Gastroesophageal sphincter (tissue), 4 donors: ENCODE measurements at places on chromosomes 12 and 14.

GRCh38 chr14:24634158-24634557 lies at the start of gene GZMB:
Gene GZMB (minus strand): TSS chr14:24634190. CDS start chr14:24634160, 30 bp downstream.
- ATAC-seq = no peak
- H3K27ac ChIP-seq = no peak within 1 kb of the TSS
- no peaks in the 10 kb centered on the region for H3K36me3 ChIP-seq
- no peak within 1 kb of the TSS for H3K4me3 ChIP-seq

GRCh38 chr14:52318062-52318461 lies 4.0 kb downstream of the PTGER2 start:
- peak overlapping the region; percentile 5 for H3K27ac ChIP-seq
- H3K36me3 ChIP-seq = no peaks in the 10 kb centered on the region
- H3K4me3 ChIP-seq = no peak overlapping the region
- ATAC-seq = no peak
- peaks cover 44% of the 10 kb centered on the region for H3K4me1 ChIP-seq

DNA sequence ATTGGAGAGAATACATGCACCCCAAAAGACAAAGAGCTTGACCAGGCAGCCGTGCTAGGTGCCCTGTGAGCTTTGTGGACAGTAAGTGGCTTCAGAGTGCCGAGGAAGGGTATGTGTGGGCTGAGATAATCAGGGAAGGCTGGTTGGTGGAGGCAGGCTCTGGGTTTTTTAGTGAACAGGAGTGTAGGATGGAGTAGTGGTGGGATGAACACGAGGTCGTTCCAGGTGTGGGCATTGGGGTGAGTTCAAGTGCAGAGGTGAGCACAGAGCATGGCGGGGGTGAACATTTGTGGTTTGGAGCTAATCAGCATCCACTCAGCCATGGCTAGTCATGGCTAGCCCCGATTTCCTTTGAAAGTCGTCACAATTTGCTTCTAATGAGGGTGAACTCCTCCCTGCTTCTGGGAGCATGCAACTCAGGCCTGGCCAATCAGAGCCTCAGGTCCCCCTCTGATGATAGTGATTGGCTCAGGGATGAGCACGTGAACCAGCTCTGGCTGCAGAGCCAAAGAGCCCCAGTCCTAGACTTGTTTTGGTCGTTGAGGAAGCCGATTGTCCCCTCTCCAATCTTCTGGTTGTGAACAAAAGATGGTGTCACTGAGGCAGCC lies 40.7 kb upstream of the TCL1B start:
- H3K27ac ChIP-seq = no peak overlapping the region
- H3K36me3 ChIP-seq = no peaks in the 10 kb centered on the region
- H3K4me3 ChIP-seq = no peak overlapping the region
- ATAC-seq = no peak
- no peaks in the 10 kb centered on the region for H3K4me1 ChIP-seq

- no peak for ATAC-seq
- peaks cover 4% of the 10 kb centered on the region for H3K4me1 ChIP-seq
- no peak overlapping the region for H3K27ac ChIP-seq
- no peaks in the 10 kb centered on the region for H3K36me3 ChIP-seq
Measured at GRCh38 chr12:57777367-57777766, 5.0 kb downstream of the EEF1AKMT3 start.

DNA sequence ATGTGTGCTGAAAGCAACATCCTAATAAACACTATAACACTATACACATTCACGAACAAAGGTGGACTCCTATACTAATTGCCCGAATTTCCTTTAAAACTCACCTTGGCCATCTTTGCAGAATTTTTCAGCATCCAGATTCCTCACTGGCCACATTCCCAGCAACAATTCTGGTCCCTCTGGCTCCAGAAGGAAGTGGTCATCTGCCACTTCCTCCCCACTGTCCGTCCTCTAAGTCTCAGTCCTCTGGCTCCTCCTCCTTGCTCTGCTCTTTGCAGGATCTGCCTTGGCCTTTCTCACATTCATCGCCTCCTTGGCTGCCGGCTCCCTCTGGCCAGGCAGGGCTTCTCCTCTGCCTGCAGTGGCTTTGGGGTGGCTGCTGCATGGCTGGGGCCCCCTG lies 426.0 kb downstream of the FUT8 start:
- H3K4me1 ChIP-seq = no peaks in the 10 kb centered on the region
- no peaks in the 10 kb centered on the region for H3K36me3 ChIP-seq
- no peaks in the 10 kb centered on the region for H3K27me3 ChIP-seq
- no peak for ATAC-seq

DNA sequence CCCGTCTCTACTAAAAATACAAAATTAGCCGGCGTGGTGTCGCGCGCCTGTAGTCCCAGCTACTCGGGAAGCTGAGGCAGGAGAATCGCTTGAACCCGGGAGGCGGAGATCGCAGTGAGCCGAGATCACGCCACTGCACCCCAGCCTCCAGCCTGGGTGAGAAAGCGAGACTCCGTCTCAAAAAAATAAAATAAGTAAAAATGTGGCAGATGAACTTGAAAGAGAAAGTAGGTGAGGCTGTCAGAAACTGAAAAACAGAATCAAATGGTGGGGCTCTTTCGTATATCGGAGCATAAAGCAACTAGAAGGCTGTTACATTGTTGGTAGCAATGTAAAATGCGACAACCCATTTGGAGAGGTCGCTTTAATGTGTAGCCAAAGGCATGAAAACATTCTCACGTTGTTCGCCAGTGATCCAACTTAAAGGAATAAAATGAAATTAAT lies 767 bp upstream of the CCNT1 start:
- peak overlapping the region; percentile 96 for H3K27ac ChIP-seq
- H3K36me3 ChIP-seq = peaks cover 25% of the 10 kb centered on the region
- no peaks in the 10 kb centered on the region for H3K27me3 ChIP-seq
- no peaks in the 10 kb centered on the region for H3K4me1 ChIP-seq

- no peak for ATAC-seq
- no peaks in the 10 kb centered on the region for H3K27me3 ChIP-seq
- no peak overlapping the region for H3K27ac ChIP-seq
- no peak overlapping the region for H3K4me3 ChIP-seq
- no peaks in the 10 kb centered on the region for H3K36me3 ChIP-seq
Measured at GRCh38 chr14:57735276-57735675, 130.6 kb downstream of the SLC35F4 start.

DNA sequence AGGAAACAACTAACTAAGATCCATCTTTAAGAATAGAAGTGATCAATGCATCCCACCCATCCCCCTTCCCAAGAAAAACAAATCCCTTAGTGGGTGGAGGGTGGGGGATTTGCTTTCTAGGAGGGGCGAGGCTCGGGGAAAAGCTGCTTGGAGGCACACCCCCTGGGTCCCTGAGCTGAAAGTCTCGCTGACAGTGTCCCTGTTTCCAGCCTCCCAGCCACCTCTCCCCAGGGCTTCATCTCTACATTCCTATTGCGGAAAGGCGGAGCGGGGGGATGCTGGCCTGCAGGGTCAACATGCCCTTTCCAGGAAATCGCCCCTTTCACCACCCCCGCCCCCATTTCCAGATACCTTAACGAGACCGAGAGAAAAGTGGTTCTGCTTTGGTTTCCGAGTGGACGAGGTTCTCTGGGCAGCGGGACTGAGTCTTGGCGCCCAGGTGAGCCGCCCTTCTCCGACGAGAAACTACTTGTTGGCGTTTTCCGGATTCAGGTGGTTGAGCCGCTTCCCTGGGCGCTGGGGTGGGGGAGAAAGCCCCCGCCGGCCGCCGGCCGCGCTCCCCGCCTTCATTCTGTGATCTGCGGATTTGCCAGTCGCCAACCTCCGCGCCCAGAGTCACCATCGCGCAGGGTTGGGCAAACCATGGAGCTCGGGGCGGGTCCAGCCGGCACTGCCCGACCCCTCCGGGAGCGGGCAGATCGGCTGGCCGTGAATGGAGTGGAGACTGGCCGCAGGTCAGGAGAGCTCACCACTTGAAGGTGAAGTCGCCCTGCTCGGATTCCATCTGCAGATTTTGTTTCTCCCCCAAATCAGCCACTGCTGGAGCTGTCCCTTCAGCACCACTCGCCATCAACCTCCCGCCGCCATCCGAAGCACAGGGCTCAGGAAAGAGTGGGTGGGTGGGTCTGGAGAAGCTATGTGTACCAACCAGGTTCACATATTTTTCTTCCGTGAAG lies 505 bp downstream of the KCNC2 start:
- no peaks in the 10 kb centered on the region for H3K36me3 ChIP-seq
- no peak overlapping the region for H3K4me3 ChIP-seq
- no peak overlapping the region for H3K27ac ChIP-seq
- no peak for ATAC-seq

GRCh38 chr12:5756338-5756842 lies 188.7 kb downstream of the ANO2 start:
- no peak overlapping the region for H3K27ac ChIP-seq
- no peak overlapping the region for H3K4me3 ChIP-seq
- peaks cover 25% of the 10 kb centered on the region for H3K27me3 ChIP-seq
- H3K36me3 ChIP-seq = no peaks in the 10 kb centered on the region

GRCh38 chr12:30757316-30757715 lies 2.6 kb upstream of the CAPRIN2 start:
- peaks cover 6% of the 10 kb centered on the region for H3K4me1 ChIP-seq
- no peak for ATAC-seq
- H3K36me3 ChIP-seq = no peaks in the 10 kb centered on the region
- no peaks in the 10 kb centered on the region for H3K27me3 ChIP-seq

DNA sequence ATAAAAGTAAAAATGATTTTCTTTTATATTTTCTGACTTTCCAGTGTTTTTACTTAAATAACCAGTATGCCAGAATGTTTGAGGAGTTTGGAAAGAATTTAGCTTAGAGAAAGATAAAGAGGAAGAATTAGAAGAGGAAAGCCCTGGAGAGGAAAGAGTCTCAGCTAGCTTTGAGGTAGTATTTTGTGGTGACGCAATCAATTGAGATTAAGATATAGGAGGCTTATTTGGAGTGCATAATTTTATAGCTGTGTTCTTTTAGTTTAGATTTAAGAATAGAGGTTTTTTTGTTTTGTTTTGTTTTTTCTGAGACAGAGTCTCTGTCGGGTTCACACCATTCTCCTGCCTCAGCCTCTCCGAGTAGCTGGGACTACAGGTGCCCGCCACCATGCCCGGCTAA lies 18.1 kb downstream of the CLEC2B start:
- no peak overlapping the region for H3K27ac ChIP-seq
- peaks cover 7% of the 10 kb centered on the region for H3K36me3 ChIP-seq
- no peak for ATAC-seq

DNA sequence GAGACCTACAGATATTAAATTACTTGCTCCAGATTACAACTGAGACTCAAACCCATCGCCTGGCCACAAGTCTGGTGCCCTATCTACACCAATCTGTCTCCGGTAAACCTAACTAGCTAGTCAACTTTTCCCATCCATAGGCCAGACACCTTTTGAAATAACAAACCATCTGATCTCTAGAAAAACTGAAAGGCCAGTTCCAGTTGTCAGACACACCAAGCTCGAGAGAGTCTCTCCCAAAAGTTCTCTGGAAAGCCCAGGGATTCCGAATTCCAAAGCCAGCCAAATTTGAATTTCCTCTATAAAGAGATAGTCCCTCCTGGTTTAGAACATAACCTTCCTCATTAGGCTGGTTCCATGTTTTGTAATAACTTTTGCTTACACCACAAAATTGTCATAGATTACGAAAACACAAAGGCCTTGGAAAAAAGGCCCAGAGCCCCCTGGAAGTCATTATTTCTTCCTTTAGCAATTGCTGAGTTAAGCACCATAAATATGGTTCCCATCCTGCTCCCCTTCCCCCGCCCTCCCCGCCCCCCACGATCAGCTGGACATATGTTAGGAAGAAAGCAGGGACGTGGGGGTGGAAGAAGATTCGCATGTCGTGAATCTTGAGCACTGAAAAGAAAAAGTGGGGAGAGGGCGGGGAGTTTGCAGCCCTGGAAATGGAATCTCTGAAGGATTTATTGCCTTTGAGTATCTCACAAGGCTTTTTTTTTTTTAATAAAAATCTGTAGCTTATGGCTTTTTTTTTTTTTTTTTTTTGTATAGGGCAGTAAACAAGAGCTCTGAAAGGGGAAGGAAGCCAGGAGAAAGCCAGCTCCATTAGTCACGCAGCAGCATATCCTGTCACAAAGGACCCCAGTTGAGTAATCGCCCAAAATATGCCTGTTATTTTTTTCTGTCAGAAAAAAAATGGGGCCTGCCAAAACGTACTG lies 110.4 kb downstream of the ZFP36L1 start:
- H3K4me1 ChIP-seq = peaks cover 67% of the 10 kb centered on the region
- H3K27ac ChIP-seq = peak overlapping the region; percentile 78
- H3K27me3 ChIP-seq = no peaks in the 10 kb centered on the region
- peak; percentile 70 for ATAC-seq
- no peak overlapping the region for H3K4me3 ChIP-seq
- H3K36me3 ChIP-seq = no peaks in the 10 kb centered on the region

GRCh38 chr14:94545131-94545841 lies 16.0 kb upstream of the SERPINA4 start:
- H3K4me1 ChIP-seq = no peaks in the 10 kb centered on the region
- no peaks in the 10 kb centered on the region for H3K36me3 ChIP-seq
- no peak overlapping the region for H3K4me3 ChIP-seq
- H3K27ac ChIP-seq = no peak overlapping the region

GRCh38 chr12:47758834-47759690 lies at the start of gene RAPGEF3:
Gene RAPGEF3 (minus strand): TSS chr12:47758880. CDS start chr12:47758556, 324 bp downstream.
- peaks cover 50% of the 10 kb centered on the region for H3K4me1 ChIP-seq
- peak within 1 kb of the TSS; percentile 80 for H3K27ac ChIP-seq
- peak; percentile 93 for ATAC-seq
- no peaks in the 10 kb centered on the region for H3K36me3 ChIP-seq

GRCh38 chr14:95345032-95345431 lies 25.3 kb upstream of the CLMN start:
- no peak for ATAC-seq
- no peak overlapping the region for H3K27ac ChIP-seq
- no peaks in the 10 kb centered on the region for H3K36me3 ChIP-seq
- H3K4me3 ChIP-seq = no peak overlapping the region
- peaks cover 6% of the 10 kb centered on the region for H3K27me3 ChIP-seq

GRCh38 chr14:54803396-54803795 lies 99.2 kb downstream of the GCH1 start:
- no peaks in the 10 kb centered on the region for H3K36me3 ChIP-seq
- H3K27ac ChIP-seq = no peak overlapping the region

DNA sequence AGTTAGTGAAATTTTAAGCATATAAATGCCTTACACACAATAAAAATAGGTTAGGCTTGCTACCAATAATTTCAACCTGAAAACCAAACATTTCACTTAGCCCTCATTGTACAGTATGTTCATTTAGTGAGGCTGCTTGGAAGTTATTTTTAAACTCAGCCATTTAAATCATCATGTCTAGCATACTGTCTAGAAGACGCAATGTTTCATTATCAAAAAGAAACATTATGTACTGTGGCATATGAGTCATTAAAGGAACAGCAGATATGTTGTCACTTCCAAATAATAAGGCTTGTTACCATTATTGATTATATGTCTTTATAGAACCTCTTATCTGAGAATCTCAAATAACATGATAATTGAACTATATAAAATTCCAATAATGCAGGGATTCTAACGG lies 304.7 kb downstream of the RMST start:
- peak overlapping the region; percentile 50 for H3K27ac ChIP-seq
- H3K4me1 ChIP-seq = no peaks in the 10 kb centered on the region
- no peaks in the 10 kb centered on the region for H3K27me3 ChIP-seq
- ATAC-seq = peak; percentile 78
- no peak overlapping the region for H3K4me3 ChIP-seq

DNA sequence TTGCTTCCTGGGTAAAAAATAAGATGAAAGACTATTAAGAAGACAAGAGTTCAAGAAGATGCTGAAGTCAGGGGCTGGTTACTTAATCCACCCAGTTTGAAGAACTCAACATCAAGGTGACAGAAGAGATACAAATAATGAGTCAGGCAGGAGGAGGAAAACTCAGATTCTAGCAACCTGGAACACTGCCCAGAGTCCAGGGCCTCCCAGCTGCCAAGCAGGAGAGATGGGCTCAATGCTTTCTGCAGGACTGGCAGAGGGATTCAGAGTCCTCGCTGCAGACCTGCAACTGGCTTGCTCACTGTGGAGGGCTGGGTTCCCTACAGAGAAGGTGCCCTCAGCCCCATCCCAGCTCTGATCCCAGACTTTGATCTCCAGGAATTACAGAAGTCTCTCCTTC lies 28.6 kb upstream of the CEBPE start:
- H3K4me1 ChIP-seq = peaks cover 8% of the 10 kb centered on the region
- no peaks in the 10 kb centered on the region for H3K27me3 ChIP-seq
- H3K36me3 ChIP-seq = no peaks in the 10 kb centered on the region
